ENCODE measurements at places on chromosomes 16 and 17.

DNA sequence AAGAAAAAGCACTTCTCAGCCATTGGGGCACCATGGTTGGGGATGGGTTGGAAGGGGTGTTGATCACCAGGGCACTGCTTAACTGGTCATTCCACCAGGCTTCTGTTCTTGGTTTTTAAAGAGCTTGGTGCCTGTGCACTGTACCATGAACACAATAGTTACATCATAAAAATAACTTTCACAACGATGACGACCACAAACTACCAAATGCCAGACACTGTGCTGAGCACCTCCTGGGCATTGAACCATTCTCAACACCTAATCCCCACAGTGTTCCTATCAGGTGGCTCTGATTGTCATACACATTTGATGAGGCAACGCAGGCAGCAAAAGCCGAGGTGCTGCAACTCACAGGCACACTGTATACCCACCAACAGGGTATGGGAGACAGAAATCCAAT, 208.0 kb downstream of the FOXL1 start:
- no peak for DNase-seq

- no peak for DNase-seq
Measured at GRCh38 chr16:80317599-80318037, 223.2 kb upstream of the DYNLRB2 start.

- DNase-seq: no peak
Measured at GRCh38 chr17:27545562-27546229, 85.3 kb upstream of the LGALS9 start.

DNA sequence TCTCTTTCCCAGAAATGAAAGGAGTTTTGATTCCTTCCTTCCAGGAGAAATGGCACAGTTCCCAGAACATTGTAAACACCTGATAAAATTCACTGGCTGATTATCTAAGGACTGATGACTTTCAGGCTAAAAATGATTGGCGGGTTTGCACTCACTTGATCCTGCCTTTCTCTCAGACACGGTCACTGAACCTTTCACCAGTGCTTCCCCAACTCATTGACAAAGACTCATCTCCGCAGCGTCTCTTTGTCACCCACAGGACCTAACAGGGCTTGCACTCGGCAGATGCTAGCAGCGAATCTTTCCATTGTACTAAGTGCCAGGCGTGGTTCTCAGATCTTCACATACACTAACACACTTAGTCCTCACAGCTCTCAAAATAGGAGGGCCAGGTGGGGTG, 7.3 kb upstream of the DHRS7C start:
- DNase-seq: no peak

GRCh38 chr17:57920916-57921703, 34.1 kb downstream of the CUEDC1 start:
- no peak for DNase-seq

- no peak for DNase-seq
Measured at GRCh38 chr17:38459567-38459966, 31.3 kb downstream of the ARHGAP23 start.

DNA sequence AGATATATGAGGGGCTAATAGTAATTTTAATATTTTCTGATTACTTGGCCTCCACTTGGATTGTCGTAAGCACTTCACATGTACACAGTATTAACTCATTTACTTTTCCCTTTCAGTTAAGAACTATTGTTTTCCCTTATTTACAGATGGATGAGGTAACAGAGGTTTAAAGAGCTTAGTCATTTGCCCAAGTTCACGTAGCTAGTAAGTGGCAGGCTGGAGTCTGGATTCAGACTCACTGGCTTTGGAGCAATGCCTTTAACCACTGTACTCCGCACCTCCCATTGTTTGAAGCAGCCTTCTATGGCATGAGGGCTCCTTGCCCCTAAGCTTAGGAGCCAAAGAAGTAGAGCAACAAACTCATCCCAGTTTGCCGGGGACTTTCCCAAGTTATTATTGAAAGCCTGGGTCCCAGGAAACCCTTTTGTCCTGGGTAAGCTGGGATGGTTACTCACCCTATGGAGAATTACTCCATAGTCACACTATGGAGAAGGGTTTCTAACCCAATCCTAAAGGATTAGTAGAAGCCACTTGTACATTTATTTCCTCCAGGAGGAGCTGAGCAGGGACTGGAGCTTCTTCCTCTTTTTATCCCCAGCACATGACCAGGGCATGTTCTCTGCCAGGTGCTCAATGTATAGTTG, 12.3 kb downstream of the FOXL1 start:
- no peak for DNase-seq

- no peak for DNase-seq
Measured at GRCh38 chr17:31494259-31495021, 103.0 kb downstream of the RAB11FIP4 start.

- DNase-seq: no peak
Measured at GRCh38 chr17:44549686-44550085, 7.6 kb upstream of the FZD2 start.

GRCh38 chr17:28901866-28902818, 737 bp downstream of the DHRS13 start:
- DNase-seq: peak; percentile 11

DNA sequence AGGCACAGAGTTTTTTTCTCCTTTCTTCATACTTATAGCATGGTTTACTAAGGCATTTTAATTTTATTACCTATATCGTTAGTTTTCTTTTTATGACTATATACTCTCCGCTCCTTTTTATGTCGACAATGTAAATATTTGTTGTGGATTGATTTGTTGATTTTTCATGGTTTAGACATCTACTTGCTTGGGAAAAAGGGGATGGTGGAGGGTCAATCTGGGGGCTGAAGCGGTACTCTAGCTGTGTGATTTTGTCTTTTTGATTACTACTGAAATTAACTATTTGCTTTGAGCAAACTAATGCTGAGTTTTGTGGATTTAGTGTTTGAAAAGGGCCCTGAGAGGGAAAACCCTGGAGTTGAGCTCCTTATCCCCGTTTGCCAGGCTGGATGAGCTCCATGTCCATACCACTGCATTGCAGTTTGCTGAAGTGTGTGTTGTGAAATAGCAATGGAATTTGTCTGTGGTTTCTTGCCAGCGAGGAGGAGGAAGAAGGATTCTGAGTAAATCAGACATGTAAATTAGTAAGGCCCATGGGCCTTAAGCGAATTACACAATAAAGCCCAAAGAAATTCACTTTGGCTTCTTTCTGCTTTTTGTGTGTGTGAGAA, 72.0 kb downstream of the FTO start:
- peak; percentile 13 for DNase-seq

- no peak for DNase-seq
Measured at GRCh38 chr16:55035956-55036355, 105.3 kb downstream of the IRX5 start.

GRCh38 chr17:44220213-44221083, 973 bp upstream of the UBTF start:
- peak; percentile 28 for DNase-seq

- DNase-seq: no peak
Measured at GRCh38 chr16:25893332-25893731, 201.6 kb downstream of the HS3ST4 start.

GRCh38 chr17:80727409-80727755, 182.7 kb downstream of the RPTOR start:
- no peak for DNase-seq

DNA sequence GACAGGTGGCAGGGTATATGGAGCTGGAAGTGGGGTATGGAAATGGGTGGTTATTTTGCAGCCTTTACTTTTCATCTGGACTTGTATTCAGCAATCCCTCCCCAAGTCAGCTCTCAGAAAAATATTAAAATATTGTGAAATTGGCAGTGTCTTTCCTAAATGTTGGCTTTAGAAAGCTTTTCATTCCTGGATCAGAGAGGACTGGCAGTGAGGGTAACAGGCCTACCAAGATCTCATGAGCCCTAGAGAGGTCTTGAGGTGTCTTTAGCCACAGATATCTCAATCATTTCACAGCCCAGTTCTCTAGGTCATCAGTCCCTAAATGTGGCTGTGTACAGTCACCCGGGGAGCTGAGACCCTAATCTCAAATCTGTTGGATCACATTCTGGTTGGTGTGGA, 22.5 kb downstream of the SLC7A6OS start:
- no peak for DNase-seq

DNA sequence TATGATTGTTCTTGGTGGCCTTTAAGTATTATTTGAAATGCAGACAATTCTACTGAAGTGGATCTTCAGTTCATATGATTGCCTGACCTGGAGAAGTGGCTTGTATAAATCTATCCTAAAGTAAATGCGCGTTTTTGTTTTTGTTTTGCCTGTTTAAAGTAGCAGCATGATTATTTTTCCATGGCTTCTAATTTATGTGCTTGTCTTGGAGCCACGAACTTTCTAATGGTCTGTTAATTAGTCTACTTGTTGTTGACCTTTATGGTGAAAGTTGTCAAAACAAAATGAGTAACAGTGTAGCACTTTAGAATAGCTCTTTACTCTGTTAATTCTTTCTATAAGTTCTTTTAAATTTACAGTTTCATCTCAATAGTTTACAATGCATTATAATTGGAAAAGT, 1.7 kb downstream of the PRKAR1A start:
- DNase-seq: no peak

DNA sequence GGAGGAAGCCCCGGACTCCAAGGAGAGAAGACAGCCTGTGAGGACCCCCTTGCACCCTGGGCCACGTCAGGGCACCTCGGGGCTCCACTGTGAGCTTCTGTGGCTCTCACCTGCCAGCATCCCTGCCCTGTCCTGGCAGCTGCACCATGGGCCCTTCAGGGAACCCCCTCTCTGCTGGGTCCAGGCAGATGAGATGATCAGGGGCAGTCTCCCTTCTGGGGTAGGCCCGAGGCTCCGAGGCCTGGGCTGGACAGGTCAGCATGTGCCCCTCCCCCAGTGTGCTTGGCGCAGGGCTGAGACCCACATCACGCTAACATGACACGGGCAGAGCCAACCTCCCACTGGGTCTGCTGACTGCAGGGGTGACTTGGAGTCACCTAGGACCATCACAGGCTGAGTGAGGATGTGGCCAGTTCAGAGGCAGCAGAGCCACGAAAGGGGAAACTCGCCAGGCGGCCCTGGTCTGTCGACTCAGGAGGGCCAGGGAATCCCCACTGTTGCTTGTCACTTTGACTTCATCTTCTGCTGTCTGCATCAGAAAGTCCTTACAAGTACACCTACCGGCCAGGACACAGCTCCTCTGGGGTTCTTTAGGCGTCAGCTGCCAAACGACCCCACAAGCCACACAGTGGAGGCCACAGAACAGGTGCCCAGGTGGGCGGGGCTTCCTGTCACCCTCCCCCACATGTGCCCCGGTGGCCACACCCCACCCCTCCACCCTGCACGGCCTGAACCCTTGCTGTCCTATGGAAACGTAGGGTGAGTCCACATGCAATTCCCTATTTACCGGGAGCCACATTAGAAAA, 2.2 kb downstream of the GALNS start:
- no peak for DNase-seq

DNA sequence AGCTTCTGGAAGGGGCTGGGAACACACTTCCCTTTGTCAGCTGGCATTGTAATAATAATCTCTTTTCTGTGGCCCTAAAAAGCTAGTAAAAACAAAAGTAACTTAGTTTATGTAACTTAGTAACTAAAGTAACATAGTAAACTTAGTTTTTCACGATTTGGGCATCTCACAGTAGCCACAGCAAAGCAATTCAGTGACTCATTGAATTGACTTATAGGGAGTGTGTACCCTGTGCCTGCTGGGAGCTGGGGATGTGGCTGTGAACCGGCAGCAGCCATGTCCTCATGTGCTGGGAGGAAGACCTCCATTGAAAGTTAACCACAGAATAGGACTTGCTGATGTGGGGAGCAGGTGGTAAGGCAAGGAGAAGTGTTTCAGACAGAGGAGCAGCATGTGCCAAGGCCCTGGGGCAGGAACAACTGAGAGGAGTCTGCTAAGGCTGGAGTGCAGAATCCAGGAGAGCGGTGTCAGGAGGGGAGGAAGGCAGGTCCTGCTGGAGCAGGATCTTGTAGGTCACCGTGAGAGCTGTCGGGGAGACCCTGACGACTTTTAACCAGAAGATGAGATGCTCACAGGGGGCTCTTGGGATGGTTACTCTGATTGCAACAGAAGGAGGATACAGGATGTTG, 112.8 kb downstream of the PLCG2 start:
- DNase-seq: no peak

- DNase-seq: peak; percentile 60
Measured at GRCh38 chr16:88533932-88534637, 36.1 kb upstream of the ZC3H18 start.

GRCh38 chr17:28599311-28600184, 723 bp upstream of the SPAG5 start:
- no peak for DNase-seq

DNA sequence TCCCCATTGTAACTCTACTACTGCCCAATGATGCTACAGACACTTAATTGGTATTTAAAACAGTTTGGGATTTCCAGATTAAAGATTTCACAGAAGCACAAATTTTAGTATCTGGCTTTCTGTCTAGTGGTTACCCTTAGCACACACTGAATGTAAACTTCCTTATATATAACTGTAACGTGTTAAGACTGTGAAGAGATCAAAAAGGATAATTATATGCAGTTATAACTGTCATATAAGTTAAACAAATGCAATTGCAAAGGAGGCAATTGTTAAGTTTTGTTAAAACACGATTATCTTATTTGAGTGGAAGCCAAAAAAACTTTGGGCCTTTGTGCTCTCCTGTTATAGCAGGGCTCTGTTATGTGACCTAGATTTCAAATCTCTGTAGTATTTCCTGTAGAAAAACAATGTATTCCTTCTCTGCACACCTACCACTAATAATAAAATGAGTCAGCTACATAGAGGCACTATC, 147.9 kb downstream of the STXBP4 start:
- no peak for DNase-seq

- no peak for DNase-seq
Measured at GRCh38 chr17:55268649-55269480, 4.1 kb downstream of the HLF start.

- DNase-seq: no peak
Measured at GRCh38 chr17:27919079-27919478, 25.9 kb upstream of the LYRM9 start.

- peak; percentile 91 for DNase-seq
Measured at GRCh38 chr17:8173056-8173870, 2.9 kb downstream of the TMEM107 start.

GRCh38 chr17:68532826-68533225, 20.6 kb downstream of the PRKAR1A start:
- no peak for DNase-seq

- no peak for DNase-seq
Measured at GRCh38 chr17:9886141-9886930, 18.7 kb downstream of the RCVRN start.

GRCh38 chr16:54055191-54055590, 231.4 kb downstream of the IRX3 start:
- no peak for DNase-seq

DNA sequence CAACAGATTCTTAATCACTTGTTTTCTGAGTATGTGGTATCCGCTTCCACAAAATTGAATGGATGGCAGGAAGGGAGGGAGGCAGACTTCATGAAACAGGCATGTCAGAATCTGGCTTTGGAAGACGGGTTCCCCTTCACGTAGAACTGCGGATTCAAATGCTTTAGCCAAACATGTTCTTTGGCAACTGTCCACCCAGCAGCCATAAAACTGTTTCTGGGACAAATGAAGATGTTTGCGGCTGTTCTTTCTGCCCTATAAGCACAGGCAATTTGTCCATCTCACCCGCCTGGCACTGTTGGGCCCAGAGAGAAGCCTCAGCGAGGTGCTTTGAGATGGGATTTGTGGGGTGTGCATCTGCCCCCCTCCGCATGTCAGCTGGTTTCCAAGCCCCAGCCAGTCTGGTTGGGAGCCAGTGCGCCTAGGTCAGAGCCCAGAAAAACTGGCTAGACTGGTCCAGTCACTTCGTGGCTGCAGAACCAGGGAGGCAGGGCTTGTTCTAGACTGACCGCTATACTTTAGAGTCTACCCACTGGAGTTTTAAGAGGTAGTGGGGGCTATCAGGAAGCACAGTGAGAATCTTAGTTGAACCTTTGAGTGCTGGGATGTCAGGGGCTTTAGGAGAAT, 6.3 kb downstream of the CRHR1 start:
- no peak for DNase-seq

- peak; percentile 86 for DNase-seq
Measured at GRCh38 chr16:67326472-67327309, at the start of the genes KCTD19 and LRRC36. KCTD19 (minus strand) TSS chr16:67326741; CDS start chr16:67326707, 34 bp downstream. LRRC36 (plus strand) TSS chr16:67326815; CDS start chr16:67326863, 48 bp downstream.

All from NCI-H1930 (cell line).